ENCODE measurements at places on chromosomes 7 and 10. TPM values are rescaled to one million over a fixed set of nuclear protein-coding genes. Genes with fewer than 3 reads are reported as not detected.

DNA sequence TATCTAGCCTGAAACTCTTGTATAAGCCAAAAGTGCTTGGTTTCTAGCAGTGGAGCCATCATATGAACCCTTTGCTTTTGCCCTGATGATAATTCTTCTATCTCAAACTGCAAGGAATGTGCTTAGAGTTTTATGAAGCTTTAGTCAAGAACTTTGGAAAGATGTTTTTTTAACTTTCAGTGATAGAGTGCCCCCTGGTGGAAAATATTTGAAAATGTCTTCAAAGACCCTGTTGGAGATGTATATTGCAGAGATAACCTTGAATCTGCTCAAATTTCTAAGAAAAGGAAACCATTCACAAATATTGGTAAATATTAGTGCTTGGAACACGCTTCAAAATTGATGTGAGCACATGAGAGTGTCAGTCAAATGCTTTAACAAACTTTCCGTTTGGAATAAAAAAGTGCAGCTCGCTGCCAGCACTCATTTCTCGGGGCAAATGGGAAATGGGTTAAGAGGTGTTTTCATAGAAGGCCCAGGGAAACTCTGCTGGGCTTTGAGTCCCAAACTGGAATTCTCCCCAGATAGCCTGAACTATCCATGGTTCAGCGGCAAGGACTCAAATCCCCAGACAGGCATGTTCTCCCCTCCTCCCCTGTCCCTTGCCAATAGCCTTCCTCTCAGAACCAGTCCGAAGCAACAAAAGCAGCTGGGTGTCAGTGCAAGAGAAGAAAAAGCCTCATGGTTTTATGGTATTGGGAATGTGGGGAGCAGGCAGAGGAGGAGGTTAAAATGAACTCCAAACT lies 129.3 kb downstream of the MYOF start:
- no peak for DNase-seq

Gene TMEM236
- total RNA-seq = 5.0 TPM

- DNase-seq = peak; percentile 42
These were observed 31.9 kb downstream of the ANXA8 start for GRCh38 chr10:47451998-47452494.

DNA sequence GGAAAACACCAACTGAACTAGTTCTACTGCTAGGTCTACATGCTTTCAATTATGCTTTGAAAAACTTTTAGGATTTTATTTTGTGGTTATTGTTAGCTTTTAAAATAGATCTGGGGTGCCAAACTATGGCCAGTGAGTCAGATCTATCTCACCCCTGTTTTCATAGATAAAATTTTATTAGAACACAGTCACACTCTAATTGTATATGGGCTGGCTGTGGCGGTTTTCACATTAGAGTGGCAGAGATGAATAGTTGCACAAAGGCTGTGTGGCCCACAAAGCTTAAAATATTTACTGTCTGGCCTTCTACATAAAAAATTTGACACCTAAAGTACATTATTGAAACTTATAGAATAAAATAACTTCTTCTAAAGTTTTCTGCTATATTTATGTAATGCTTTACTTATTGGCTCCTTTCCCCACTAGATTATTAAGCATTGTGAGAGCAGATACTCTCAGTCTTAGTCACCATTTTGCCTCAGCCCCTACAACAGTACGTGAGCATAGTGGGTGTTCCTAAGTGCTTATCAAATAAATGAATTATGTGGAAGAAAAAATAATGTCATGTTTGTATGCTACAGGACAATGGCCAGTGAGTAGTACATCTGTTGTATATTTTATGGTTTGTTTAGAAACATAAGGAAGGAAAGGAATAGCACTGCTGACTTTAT lies 5.4 kb upstream of the SUV39H2 start:
- DNase-seq = no peak

DNA sequence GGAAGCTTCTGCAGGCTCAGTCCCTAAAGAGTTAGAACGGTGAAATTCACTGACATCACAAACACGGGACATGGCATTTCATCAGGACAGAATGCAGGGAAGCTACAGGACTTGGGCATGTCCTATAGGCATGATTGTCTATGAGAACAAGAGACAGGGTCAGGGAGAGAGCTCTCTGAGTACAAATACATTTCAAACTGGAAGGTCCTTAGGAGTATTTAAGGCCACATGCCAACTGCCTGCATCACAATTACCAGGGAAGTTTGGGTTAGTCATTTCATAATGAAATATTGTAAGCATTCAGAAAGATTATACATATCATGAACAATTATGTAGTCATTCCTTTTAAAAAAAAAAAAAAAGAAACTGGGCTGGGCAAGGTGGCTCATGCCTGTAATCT lies 71.3 kb downstream of the CREB3L2 start:
- no peak for DNase-seq

DNA sequence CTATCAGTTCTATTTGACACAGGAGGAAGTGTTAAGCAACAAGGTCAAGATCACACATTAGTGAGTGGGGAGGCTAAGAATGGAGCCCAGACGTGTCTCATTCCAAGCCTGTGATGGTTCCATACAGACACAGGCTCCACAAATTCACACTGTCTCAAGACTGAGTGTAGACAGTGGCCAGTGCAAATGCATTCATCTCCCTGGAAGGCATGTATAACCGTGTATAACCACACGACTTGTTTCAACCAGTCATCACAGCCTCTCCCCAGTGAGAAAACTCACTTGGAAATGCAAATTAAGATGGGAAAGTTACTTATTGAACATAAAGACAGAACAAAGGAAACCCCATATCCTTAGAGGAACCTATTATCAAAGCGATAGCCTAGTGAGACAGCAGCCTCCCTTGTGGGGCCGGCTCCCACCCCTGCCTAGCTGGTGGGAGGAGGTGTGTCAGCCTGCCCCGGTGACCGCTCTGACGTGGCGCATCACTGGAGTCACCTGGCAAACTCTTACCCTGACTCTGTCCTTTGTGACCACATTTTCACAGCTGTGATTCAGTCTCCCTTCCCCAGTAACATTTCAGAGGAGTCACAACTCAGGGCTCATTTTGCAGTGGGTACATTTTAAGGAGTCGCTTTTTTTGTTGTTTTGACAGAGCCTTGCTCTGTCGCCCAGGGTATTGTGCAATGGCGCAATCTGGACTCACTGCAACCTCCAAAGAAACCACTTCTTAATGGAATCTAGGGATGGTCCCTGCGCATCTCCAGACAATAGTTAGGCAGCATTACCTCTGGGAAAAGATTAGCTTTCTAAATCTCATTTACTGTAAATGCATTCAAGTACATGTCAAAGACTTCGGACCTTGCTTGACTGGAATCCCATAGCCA lies 126.6 kb upstream of the PARD3 start:
- no peak for DNase-seq

Gene DNAJC12
- 1.6 TPM for total RNA-seq

Gene TRIM56
- 60.9 TPM for total RNA-seq

GRCh38 chr10:112622786-112623185 lies 175.8 kb downstream of the VTI1A start:
- no peak for DNase-seq

DNA sequence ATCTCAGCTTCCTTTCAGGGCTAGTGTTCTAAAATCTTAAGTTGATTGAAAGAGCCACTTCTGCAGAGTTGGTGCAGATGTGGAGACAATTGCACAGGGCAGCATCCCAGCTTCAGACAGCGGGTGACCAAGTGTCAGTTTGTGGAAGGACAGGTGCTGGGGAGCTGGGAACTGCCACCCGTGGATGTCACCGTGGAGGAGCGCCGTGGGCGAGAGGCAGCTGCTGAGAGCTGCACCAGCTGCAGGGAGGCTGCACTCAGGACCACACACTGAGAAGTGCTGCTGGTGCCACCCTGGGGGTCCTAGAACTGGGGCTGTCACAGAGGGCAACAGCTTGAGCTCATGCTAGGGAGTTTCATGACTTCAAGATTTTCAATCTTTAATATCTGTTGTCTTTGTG lies 543.0 kb upstream of the FZD8 start:
- DNase-seq = no peak

DNA sequence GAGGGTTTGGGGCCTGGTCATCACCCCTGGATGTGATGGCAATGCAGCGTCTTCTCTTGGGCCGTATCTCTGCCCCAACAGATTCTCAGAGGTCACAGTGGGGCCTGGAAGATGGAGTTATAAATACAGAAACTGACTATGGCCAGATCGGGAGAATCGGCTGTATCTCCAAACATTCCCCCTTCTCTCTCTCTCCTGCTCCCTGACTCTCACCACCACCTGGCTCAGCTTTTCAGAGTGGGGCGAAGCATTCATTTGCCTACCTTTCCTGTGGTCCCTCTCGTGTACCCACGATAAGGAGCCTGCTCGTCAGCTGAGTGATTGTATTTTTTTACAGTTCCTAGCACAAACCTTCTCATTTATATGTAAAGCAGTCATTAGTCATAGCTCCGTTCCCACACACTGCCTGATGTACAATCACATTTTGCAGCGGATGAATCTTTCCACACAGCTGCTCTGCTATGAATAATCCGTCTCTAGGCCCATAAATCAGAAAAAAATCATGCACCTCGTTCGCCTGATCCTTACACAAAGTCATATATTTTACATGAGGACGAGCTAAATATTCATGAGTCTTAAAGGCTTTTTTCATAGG lies 23.2 kb upstream of the BTRC start:
- DNase-seq = no peak

DNA sequence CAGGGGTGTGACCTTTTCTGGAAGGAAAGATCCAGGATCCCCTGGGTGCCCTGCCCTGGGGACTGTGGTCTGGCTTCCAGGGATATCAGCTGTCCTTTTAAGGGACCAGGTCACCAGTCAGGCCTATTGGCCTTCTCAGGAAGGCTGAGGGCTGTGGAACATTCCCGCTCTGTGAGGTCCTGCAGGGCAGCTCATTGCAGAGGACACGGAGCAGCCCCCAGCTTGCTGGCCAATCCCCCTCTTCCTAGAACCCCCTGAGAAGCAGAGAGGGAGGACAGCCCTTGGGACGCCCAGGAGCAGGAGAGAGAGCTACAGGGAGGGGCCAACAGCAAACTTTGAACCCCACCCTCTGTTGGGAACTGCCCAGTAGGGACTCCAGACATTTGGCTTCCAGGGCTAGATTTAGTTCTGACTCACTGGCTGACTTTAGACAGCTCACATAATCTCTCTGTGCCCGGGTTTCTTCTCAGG lies 67.9 kb upstream of the COL13A1 start:
- no peak for DNase-seq

DNA sequence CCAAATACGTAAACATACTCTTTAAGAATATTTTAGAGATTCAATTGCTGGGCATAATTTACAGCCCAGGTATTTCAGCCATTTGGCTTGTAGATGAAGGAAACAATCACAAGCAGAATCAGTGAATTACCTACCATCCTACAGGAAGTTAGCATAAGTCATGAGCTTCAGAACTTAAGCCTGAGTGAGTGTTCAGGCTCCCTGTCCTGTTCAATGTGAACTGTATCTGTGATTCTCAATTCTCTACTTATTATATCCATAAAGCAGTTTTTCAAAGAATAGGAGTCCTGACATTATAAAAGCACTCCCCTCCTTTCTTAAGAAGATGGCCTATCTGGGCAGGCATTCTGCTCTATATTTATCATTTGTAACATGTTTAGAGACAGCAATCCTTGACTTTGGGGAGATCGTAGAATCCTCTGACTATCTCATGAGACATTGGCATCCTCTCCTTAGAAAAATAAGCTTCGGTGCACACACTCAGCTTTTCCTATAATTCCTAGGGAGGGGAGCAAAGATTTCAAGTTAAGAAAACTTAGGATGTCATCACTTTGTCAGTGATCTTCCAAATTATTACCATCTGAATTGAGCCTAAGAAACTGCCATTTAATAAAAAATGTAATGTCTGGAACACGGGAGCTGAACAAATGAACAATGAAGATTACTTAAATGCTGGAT lies 645.2 kb upstream of the IGFBP3 start:
- no peak for DNase-seq

DNA sequence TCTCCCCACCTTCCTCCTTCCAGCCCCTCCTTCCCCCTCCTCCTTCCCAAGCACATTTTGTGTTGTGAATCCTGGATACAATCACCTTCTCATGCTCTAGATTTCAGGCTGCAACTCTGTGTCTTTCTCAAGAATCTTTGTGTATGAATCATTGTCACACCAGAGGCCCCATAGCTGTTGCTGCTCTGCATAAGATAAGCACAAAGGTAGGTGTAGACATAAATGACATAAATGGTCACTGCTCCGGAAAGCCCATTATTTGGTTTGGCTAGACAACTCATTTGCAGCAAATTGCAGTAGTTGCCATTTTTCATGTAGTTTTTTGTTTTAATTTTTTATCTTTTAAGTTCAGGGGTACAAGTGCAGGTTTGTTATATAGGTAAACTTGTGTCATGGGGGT lies 216.3 kb upstream of the NRP1 start:
- no peak for DNase-seq
